ENCODE measurements at places on chromosomes 13 and 19. TPM values are rescaled to one million over a fixed set of nuclear protein-coding genes. Genes with fewer than 3 reads are reported as not detected.

Gene ZNF566
- 6.0 TPM for polyA plus RNA-seq

Gene ECSIT
- 68.7 TPM for polyA plus RNA-seq

Gene PSENEN
- 49.2 TPM for polyA plus RNA-seq

DNA sequence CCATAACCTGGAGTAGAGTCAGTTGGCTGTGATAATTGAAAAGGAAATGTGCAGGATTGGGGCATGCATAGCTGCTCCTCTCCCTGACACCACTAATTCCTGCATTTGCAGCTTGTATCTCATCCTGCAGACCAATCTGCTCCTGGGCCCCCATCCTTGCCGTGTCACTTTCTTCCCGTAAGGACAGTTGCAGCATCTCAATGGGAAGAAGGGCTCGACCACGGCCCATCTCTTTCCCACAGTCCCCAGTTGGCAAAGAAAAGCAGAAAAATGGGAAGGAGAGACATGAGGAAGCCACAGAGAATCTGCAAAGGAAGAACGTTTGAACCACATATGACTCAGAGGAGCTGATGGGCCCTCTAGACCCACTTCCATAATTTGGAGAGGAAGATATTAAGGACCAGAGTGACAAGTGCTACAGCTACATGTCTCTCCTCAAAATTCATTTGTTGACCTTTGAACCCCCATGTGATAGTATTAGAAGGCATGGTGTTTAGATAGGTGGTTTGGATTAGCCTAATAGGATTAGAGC is 1.8 kb upstream of the SIGLEC12 start:
- no peak for DNase-seq

- DNase-seq: no peak
Observed at GRCh38 chr13:32866921-32867320, 149.3 kb upstream of the KL start.

DNA sequence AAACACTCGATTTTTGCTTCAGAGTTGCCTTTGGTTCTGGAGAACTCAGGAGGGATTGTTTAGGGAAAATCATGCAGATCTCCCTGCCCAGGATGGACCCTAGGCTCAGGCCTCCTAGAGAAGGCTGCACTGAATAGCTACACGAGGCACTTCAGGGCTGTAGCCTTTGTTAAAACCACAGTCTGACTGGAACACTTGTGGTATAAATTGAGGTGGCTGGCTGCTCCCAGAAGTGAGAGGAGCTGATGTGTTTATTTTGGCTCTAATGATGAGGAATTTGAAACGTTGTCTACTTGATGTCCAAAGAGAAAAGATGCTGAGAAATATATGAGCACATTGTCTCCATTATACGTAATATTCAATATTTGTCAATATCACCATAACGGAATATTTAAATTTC is 762.1 kb upstream of the ARGLU1 start:
- DNase-seq: no peak

DNA sequence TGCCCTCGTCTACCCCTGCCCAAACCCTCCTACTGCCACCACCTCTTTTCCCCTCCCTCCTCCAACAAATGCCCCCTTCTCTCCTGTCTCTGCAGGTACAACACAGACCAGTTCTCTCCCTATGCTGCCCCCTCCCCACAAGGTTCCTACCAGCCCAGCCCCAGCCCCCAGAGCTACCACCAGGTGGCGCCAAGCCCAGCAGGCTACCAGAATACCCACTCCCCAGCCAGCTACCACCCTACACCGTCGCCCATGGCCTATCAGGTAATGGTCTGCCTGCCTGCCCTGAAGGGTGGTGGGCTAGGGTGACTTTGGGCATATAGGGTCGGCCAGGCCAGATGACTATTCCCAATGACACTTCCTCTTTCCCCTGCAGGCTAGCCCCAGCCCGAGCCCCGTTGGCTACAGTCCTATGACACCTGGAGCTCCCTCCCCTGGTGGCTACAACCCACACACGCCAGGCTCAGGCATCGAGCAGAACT is 6.5 kb upstream of the TIMM50 start:
- no peak for DNase-seq

- no peak for DNase-seq
Observed at GRCh38 chr19:51333836-51334460, 8.0 kb downstream of the VSIG10L start.

DNA sequence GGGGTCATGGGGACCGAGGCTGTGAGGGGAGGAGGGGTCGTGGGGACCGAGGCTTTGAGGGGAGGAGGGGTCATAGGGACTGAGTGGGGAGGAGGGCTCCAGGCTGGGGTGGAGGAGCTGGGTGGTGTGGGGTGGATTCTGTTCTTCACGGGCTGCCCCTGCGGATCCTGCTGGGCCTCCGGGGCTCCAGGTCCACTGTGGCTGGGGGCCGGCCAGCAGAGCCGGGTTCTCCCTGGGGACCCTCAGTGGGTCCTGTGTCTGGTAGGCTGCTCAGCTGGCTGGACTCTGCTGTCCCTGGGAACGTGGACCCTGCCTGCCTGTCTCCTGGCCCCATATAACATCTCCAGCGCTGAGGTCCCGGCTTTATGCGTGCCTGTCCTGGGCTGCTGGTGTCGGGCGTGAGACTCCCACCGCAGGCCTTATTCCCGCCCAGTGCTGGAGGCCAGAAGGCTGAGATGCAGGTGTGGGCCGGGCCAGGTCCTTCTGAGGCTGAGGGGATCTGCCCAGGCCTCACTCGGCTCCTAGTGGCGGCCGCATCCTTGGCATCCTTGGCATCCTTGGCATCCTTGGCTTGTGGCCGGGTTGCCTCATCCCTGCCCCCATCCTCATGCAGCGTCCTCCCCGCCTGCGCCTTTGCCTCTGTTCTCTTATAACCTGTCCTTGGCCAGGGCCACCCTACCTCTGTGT is 19.8 kb upstream of the GNA15 start:
- no peak for DNase-seq

- no peak for DNase-seq
Observed at GRCh38 chr13:59458908-59459579, 704.7 kb downstream of the DIAPH3 start.

DNA sequence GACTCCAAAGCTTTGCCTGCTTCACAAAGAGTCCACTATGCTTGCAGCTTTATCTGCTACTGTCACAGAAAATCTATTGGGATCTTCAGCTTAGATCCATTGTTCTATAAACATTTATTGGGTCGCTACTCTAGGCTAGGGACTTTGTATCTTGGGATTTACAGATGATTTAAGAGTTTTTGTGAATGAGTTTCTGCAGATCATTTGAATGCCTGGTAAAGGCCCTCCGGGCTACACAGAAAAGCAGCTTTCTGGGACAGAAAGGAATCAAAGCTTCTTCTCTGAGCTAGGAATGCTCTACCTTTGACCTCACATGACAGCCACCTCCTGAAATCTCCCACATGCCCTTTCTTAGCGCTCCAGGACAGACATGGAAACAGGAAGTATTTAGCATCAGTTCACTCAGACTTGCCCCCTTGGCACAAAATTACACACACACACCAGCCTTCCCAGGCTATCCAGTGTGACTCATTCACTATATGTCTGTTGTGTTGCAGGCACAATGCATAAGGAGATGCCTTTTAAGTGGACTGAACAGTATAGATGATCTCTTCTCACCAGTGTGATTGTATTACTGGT is 492.4 kb downstream of the DACH1 start:
- DNase-seq: no peak

- no peak for DNase-seq
Observed at GRCh38 chr19:50952910-50953309, at the start of gene KLK5. Gene KLK5 (minus strand): TSS chr19:50953038. CDS start chr19:50952657, 381 bp downstream.

- no peak for DNase-seq
Observed at GRCh38 chr13:114029866-114030625, 56.2 kb upstream of the C13orf46 start.

DNA sequence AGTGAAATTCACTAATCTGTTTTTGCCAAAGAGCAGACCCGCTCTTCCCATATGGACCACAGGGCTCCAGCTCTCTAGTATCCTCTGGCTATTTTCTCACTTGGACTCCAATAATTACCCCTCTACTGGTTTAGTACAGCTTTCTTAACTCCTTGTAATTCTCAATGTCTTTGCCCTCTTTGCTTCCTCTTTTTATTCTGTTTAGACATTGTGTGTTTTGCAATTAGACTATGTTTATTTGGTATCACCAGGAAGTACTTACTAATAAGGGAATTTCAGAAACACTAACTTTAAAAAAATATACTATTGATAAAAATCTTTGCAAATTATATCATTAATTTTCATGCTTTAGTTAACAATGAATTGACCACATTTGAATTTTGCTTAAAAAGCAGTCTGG is 111.6 kb upstream of the OBI1 start:
- no peak for DNase-seq

GRCh38 chr13:33349288-33349985 is 63.9 kb upstream of the STARD13 start:
- DNase-seq: no peak

All from urinary bladder (tissue), 4 donors.